ENCODE measurements at places on chromosomes 3 and 15.

- no peak for DNase-seq
Measured at GRCh38 chr15:61994216-61994615, 66.0 kb downstream of the VPS13C start.

- no peak for DNase-seq
Measured at GRCh38 chr3:48698891-48699290, 13.2 kb upstream of the NCKIPSD start.

DNA sequence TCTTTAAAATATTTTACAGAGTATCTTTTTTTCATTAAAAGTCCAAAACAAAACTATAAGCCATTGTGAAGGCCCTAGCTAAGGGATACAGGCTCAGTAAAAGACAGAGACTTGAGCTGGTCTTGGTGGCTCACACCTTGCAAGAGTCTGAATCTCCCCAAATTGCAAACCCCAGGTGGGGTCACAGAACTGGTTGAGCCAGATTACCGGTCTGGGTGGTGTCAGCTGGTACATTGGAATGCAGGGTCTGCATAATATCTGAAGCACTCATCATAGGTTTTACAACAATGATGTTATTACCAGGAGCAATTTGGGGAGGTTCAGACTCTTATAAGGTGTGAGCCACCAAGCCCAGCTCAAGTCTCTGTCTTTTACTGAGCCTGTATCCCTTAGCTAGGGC, 201.2 kb upstream of the ARPP21 start:
- peak; percentile 76 for DNase-seq

DNA sequence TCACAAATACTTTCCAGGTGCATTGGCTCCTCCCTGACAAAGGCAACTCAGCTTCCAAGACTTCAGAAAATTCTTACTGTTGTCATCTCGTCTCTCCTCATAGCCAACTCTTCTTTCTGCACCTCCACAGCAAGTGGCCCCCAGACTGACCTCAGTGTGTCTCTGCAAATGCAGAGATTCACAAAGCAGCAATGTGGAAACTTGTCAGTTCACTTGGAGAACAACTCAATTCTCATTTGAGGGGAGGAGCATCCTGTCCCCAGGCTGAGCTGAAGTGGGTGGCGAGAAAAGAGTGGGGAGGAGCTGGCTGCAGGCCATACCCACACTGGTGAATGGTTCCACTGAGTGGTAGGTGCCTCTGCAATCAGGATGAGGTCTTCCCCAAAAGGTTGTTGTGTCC, 248.7 kb upstream of the IL12A start:
- no peak for DNase-seq

DNA sequence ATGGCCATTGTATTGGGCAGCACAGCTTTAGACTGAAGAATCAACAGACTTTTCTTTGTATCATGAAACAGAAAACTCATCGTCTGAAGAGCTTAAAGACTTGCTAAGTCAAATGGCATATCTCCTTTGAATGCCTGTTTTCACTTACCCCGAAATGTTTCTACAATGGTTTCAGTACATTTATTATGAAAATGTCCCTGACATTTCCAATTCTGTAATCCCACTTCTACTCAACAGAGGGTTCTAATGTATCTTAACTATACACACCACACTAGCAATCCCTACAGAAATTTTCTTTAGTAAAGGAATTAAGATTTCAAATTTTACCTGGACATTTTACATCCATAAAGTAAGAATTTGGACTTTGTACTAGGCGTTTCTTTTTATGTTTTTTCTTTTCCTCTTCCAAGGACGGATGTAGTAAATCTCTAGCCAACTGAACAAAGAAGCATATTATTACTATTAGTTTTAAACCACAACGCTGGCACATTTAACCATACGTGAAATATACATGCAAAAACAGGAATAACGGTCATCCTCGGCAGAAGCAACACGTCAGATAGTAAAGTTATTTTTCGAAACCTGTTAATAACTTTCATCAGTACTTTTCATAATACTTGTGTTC, 1.1 kb downstream of the RPS27L start:
- no peak for DNase-seq

DNA sequence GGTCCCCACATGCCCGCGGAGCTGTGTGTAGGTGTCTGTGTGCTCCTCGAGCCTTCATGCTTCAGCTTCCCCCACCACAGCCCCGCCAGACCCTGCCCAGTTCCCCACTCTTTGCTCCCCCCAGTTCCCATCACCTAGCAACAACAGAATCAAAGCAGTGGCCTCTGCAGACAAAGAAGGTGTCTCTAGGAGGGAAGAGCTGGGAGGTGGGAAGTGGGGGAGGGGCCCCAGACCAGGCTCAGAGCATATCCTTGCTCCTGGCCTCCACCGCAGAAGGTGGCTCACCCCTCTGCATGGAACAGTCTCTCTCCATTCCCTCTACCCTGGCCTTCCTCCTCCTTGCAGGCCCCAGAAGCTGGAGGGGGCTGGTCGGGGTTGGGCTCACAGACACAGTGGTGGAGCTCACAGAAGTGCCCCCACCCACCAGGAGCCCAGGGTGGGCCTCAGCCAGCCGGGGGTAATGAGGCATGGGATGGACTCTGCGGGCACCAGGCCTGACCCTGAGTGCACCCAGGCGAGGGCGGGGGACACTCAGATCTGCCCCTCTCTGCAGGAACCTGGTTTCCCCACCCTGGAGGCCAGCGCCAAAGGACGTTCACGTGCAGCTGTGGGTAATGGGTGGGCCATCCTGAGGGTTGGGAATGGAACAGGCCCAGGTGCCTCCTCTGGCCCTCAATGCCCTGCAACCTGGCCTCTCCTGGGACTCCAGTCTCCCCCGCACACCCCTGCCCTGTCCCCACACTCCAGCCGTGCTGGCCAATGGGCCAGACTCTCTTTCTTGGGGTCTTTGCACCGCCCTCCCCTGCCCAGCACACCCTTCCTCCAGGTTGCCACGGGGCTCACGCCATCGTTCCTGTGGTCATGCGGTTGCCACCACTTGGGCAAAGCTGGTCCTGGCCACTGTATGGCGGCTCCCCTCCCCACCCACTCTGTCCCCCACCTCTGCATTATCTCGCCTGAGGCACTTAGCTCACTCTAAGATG, 53.4 kb downstream of the TPRA1 start:
- peak; percentile 32 for DNase-seq

- DNase-seq, result no peak
Measured at GRCh38 chr3:31880020-31880419, 101.0 kb downstream of the OSBPL10 start.

DNA sequence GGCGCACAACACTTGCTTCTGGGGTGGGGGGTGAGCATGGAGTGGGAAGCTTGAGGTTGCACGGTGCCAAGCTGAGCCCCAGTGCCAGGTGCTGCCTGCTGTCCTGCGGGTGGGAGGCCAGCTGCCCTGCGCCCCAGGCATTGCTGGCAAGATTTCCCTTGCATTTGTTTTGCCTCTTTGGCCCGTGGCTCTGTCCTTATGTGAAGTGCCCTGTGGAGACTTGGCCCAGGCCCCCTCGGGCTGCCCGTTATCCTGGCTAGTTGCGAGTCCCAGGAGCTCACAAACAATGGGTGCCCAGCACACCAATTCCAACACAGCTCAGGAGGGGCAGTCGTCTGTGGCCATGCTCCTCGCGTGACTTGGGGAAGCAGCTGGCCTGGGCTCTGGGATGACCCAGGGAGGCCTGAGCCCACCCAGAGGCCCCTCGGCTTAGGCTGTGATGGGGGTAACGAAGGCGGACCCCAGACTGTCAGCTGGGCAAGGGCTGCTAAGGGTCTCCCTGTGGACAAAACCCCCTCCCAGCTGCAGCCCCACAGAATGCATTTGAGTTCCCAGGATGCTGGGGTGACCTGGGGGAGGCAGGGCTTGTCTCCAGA, 5.9 kb downstream of the C3orf22 start:
- DNase-seq, result no peak

- no peak for DNase-seq
Measured at GRCh38 chr15:65087411-65087810, 10.9 kb downstream of the KBTBD13 start.

DNA sequence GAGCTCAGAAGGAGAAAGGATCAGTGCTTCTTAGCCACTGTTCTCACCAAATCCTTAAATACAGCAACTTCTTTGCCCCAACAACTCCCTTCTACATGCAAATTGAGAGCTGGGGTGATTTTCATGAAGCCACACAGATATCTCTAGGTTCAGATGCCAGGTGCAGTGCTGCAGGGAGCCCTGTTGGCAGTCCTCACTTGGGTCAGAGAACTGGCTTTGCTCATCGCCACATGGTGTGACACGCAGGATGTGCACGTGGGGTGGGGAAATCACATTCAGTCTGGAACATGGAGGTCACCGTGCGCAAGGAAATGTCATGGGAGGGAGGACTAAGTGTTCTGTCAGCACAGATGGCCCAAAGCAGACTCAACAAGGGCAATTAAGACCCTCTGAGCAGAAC, 103.8 kb downstream of the WDR76 start:
- DNase-seq, result no peak

All from ELF-1 (cell line).